ENCODE measurements at places on chromosomes 1 and 21.

DNA sequence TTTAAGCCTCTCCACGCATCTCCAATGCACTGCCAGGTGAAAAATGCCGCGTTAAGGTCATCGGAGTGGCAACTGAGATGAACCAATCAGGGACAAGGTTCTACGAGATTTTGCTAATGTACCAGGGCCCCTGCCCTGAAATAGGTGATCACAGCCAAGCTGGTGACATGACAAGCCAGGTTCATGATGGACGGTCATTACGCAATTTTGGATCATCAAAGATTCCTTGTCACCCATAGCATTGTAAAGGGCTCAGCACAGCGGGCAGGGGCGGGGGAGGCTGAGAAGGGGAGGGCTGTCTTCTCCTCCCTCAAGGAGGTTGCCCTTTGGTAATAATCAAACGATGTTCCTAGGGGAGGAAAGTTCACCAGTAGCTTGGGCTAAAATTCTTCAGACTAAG, 475.5 kb downstream of the NPHP4 start:
- DNase-seq, result no peak

DNA sequence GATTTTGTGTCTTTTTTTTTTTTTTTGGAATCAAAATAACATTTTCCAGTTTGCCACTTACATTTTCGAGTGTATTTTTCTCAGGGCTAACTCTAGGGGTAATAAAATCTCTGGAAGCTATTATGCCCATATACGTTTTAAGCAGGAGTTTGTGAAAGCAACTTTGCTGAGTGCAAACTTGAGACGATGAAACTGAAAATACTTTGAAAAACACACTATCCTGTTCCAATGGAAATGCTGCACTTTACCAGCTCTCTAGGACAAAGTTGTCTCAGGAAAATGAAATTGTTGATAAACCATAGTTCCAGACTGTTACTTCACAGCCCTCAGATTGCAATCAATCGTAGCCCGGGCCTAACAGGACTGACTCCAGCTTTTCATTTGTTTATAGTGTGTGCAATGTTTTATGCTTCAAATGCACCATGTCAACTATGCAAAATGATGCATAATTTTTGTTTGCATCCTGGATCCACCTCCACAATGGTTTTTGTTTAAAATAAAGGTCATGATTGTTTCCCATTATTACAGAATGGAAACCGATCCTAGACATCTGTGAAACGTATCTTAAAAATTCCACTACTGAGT, 220.6 kb upstream of the PKN2 start:
- no peak for DNase-seq

DNA sequence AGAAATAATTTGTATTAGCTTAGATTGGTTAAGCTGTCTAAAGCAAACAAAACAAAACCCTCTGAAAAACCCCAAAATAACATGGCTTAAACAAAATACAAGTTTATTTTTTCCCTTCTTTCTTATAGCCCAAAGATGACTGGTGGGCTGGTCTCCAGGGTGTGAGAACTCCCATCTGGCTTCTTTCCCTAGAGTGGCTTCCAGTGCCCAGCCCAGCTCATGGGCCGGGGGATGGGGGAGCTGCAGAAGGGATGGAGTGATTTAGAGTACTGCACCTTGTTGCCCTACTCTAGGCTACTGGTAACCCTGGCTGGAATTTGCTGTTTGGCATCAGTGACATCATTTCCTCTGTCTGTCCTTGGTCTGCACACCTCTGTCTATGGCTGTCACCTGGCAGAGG, 223.0 kb downstream of the PBX1 start:
- DNase-seq, result no peak

GRCh38 chr1:203609979-203610493, 16.6 kb upstream of the ATP2B4 start:
- DNase-seq, result no peak

Measured in AG20443 (cell line).